ENCODE measurements at places on chromosomes 13 and 19.

- no peak for DNase-seq
Observed at GRCh38 chr19:49165865-49166301, 8.3 kb downstream of the TRPM4 start.

- peak; percentile 41 for DNase-seq
Observed at GRCh38 chr13:112725346-112726015, 35.6 kb downstream of the ATP11A start.

DNA sequence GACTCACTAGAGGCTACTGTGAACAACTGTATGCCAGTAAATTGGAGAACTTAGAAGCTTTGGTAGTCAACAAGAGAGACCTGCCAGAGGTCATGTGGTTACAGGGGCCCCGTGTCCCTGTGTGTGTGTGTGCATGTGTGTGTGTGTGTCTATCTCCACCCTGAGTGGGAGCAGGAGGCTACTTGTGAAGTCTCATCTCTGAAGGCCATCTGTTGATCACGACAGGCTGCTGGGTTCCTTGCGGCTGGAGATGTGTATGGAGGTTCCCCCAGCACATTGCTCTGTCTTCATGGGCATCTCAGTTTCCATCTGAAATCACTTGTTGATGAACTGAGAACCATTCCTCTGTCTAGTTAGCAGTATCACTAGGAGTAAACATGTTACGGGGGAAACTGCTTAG lies 58.2 kb upstream of the TEX29 start:
- DNase-seq: no peak

DNA sequence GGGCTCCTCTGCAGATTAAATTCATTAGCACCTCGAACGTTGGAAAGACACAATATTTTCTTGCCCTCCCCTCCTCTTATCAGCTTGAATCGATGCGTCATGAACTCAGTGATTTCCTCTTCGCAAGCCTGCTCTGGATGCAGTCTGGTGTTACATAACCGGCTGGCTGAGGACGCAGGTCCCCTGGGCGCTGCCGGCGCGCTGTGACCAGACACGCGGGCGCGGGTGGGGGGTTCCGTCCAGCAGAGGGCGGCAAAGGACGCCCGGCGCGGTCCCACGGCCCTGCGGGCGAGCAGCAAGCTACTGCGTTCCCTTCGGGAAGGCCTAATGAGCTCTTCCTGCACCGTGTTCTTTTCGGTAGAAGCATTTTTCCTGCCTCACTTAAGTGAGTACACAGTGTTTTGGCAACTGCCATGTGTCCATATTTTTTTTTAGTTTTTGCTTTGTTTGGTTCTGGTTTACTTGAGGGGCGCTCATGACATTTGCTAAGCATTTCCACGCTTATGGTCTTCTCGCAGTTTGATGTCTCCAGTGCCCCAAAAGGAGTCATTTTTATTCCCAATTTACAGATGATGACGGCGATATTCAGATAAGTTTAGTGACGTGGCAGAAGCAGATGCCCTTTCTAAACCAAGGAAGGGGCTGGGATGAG lies 112.2 kb upstream of the MBNL2 start:
- DNase-seq: peak; percentile 84

DNA sequence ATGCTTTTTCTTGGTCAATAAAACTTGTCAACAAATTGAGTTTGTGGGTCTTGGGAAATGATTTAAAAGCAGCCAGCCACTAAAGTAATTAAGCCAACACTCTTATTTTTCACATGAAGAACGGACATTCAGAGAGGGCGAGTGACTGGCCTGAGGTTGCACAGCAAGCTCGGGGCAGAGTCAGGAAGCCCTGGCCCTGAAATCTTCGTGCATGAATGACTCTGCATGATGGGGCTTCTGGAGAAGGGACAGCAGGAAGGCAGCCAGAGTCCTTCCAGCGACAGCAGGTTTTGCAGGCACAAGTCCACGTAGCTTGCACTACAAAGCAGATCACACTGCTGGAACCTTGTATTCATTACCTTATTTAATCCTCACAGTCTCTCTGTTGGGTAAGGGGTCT lies 232.5 kb downstream of the ZNF536 start:
- DNase-seq: no peak

- no peak for DNase-seq
Observed at GRCh38 chr13:21075011-21075378, 13.6 kb upstream of the LATS2 start.

DNA sequence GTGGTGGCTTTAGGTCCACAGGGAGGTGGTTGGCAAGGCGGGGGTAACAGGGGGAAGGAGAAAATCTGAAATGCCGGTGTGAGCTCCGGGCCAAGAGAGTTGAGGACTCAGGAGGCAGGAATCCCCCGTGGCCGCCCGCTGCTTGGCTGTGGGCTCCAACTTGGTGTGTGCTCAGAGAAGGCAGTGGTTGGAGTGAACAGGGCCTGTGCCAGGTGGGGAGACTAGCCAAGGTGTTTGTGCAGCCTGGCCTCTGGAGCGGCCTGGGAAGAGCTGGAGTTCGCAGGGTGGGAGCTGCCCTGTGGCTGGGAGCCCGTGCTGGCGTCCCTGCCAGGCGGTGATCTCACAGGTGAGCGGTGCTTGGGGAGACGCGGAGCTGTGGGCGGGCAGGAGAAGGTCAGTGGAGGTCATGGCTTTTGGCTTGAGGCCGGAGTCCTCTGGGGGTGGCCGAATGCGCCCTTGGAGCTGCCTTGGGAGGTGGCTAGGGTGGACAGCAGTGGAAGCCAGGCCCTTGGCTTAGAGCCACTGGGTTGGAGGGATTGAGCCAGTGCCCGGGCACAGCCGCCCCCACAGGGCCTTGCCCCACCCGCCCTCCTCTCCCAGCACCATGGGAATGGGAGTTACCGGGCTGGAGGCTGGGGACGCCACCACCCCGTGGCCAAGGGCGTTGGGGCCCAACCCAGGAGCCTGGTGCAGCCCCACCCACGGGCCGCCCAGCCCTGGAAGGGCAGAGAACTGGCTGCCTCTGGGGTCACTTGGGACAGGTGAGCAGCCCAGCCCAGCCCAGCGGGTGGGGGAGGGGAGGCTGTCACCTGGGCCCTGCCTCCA lies 7.1 kb upstream of the CIRBP start:
- DNase-seq: peak; percentile 71

DNA sequence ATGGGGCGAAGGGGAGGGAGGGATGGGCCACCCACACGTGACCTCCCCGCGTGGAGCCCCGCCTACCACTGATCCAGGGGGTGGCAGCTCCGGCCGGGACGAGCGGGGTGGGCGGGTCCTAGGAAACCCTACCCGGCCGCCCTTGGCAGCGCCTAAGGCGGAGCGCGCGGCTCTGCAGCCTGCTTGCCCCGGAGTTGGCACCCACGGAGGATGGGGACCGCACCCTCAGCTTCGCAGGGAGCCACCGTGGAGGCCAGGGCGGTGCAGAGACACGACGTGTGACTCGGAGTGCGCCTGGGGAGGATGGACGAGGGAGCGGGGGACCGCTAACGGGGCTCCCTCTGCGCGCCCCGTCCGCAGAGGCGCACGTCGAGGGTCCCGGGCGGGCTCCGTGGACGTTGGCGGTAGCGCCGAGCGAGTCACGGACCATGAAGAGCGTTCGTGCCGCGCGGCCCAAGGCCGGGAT lies at the start of gene RGS9BP:
TSS of gene RGS9BP (plus strand) at position 129 of the 466 bp plus-strand sequence. CDS start 416 bp downstream, outside the sequence.
- DNase-seq: peak; percentile 17

DNA sequence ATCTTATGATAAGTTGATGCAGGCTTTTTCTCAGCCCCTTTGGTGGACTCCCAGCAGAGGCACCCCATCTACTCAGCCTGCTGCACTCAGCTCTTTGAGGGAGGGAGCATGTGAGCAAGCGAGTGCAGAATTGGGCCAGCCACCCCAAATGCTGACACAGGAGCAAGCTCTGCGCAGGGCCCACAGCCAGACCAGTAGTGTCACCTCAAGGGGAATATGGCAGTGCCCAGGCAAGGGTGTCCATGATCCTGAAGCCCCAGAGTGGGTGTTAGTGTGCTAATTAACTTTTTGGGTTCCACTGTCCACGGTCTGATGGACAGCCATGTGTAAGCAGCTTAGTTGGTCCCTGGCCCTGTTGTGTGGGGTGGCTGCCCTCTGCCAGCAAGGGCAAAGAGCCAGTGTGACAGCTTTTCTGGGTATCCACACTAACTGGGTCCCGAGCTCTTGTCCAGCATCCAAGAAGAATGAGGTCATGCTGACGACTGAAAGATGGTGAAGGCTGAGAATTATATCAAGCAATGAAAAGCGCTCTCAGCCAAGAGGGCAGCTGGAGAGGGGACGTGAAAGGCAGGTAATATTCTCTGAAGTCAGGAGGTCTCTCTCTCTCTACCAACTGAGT lies 898.3 kb upstream of the PCDH9 start:
- DNase-seq: no peak

DNA sequence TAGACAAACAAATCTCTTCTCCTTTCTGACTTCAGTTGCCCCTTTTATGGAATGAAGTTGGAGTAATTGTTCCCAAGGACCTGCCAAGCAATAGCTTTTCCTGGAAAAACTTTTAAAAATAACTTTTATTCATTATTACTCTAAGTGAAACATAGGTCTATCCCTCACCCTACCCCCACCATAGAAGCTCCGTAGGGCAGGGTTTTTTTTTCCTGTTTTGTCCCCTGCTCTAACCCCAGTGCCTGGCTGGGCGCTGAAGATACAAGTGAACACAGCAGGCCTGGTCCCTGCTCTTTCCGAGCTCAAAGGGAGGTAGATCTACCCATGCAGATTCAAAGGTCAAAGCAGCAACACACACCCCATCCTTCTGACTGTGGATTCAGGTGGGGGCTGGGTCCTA lies 8.7 kb upstream of the GNG8 start:
- DNase-seq: no peak

GRCh38 chr13:53052675-53053074 lies 24.1 kb downstream of the OLFM4 start:
- no peak for DNase-seq

- DNase-seq: no peak
Observed at GRCh38 chr19:9818175-9818733, 625 bp downstream of the FBXL12 start.

All from astrocyte (in vitro differentiated cells and primary cell).